ENCODE measurements at places on chromosomes 16 and 17.

- no peak for DNase-seq
Measured at GRCh38 chr16:2988590-2989099, 8.4 kb upstream of the PKMYT1 start.

- DNase-seq, result no peak
Measured at GRCh38 chr17:69348429-69348828, 21.5 kb upstream of the ABCA5 start.

DNA sequence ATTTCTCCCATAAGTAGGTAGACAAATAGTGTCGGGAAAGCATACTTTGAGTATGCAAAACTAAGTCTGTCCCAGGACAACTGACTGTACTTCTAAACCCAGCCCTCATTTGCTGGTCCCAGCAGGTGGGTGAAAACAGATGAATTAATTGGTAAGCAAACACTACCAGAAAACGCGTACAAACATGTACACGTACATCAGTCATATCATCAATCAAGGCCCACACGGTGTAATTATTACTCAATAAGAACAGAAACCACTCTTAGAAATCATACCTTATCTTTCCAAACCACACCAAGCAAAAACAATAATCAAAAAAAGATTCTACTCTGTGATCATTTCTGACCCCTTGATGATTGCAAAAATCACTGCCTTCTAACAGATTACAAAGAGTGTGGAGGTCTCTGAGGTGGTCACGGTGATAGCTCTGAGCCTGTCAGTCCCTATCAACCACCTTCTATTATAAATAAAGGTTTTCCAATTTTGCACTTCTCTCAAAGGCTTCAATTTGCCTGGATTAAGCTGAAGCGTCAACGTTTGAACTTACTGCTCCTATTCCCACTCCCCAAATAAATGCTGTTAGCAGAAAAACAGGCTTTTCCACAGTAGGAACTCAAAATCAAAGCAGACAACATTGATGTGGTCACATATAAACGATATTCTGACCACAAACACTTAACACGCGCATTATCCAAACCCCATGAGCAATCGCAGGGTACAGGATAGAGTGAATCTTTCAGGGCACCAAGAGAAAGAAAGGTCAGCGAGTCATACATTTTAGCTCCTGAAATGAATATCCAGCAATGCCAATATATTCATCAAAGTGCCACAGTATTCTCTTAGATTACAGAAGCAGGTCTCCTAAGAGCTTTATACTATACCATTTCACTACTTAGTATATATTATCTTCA, 211.9 kb downstream of the STX8 start:
- DNase-seq, result no peak

DNA sequence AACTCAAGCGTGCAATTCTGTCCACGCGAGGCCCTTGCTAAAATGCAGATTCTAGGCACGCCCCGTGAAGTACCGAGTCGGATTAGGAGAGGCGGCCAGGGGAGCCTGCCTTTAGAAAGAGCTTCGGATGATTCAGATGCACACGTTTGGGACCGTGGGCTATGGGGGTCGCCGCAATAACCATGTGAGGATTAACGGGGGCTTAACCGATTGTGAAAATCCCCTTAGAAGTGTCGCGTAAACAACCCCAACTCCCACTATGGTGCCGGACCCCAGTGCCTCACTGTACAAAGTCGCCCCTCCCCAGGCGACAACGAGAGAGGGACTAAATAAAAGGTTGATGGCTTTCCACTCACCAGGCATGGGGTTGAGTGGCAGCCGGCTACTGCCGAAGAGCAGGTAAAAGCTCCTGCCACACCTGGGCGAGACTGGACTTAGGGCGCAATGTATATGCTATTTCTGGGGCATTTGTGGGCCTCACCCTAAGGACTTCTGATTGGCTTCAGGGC, 635 bp upstream of the SP2 start:
- DNase-seq, result no peak

GRCh38 chr16:55526441-55526840, 17.6 kb downstream of the LPCAT2 start:
- DNase-seq, result no peak

- DNase-seq, result no peak
Measured at GRCh38 chr17:57400648-57401047, 144.3 kb downstream of the MSI2 start.

DNA sequence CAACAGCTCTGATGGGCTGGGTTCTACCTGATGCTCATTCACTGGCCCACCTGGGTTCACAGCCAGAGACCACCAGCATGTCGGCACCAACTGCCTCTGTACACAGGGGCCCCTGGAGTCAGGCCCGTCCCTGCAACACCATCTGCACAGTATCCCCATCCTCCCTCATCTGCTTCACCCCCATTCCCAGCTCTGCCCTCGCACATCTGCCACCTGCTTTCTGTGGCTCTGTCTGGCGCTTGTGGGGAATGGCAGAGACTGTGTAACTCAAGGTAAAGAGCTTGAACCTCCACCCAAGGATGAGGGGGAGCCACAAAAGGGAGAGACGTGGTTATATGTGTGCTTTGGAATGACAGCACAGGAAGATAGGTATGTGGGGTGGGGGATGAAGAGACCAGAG, 27.2 kb downstream of the SMPD3 start:
- no peak for DNase-seq

Measured in T-helper 22 cell (primary cell).